NCI-H748 treated with DMSO at 0.1 percent for 48 hours (cell line): ENCODE measurements at places on chromosomes 11 and 22.
A peak's percentile ranks its signal among the peaks of the same experiment; 100 is the strongest.

DNA sequence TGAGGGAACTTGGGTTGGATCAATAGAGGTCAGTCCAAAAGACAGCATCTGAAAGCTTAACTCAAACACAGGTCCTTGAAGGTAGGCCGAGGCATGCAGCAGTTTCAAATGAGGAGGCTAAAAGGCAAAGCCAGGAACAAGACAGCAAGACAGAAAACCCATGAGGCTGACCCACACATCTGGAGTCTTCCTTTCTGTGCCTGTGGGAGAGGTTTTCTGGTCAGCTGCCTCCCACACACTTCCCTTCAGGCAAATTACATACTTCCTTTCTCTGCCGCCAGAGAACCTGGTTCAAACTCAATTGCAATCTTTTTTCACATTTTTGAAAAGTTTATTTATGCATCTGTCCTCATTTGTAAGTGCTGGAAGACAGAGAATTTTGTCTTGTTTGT is 29.8 kb upstream of the CRTAM start:
- DNase-seq, result no peak

- no peak for DNase-seq
These were observed 22.6 kb upstream of the MGAT3 start for GRCh38 chr22:39434243-39434653.

DNA sequence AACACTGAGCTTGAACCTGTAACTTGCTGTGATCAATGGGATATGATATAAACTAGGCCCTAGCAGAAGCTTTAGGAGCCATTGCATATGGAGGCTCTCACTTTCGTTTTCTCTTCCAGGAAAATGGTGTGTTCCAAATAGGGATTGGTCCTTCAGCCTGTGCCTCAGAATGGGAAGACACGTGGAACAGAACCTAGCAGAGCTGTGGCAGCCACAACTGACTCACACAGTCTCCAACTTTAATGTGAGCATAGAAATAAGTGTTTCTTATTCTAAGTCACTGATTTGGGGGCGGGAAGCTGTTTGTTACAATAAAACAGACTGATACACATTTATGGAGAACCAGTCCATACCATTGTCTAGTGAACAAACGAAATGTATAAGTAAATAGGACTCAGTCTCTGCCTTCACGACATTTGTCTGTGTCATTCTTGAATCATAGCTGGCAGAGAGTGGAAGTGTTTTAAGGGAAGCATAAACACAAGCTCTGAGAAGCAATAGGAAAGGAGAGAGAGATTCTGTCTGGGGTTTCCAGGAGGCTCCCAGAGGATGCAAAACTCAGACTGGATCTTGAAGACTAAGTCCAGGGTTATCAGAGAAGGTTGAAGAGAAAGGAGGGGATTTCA is 97.3 kb downstream of the GALNT18 start:
- no peak for DNase-seq

- no peak for DNase-seq
These were observed 112.8 kb upstream of the CADM1 start for GRCh38 chr11:115616971-115617370.

DNA sequence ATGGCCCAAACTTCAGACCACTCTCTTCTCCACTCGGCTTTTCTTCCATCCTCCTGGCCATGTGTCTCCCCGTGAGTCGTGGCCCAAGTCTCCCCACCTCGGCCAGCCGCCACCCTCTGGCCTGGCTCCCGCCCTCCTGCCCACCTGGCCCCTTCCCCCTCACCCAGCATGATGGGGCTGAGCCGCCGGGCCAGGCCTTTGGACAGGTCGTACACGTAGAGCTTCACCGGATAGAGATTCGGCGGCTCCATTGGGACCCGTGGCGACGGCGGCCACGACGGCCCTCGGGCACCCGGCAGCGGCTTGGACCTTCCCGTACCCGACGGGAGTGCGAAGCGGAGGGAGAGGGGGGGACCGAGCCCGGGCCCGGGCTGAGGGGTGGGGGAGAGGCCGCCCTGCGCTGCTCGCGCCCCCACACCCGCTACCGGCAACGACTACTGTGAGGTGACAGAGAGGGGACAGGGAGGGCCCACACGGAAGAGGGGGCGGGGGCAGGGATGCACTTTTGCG is at the start of gene DESI1:
Gene DESI1 (minus strand): TSS at position 455 of the 510 bp plus-strand sequence. CDS start 204 bp downstream, at position 251.
- peak; percentile 37 for DNase-seq

DNA sequence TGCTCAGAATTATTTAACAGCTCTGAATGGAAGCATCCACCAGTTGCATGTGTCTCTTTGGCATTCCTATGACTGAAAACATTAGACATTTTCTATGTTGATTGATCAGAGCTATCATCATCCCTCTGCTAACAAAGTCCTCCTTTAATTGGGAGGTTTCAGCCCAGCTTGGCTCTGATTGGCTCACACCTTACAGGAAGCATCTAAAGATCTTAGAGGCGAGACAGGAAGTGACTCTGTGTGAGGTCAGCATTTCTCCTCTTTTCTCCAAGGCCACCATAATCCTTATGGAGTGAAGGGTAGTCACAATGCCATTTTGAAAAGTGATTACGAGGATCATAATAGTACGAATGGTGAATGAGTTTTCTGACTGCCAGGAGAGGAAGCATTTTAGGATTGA is 260.8 kb downstream of the MIAT start:
- DNase-seq, result no peak

DNA sequence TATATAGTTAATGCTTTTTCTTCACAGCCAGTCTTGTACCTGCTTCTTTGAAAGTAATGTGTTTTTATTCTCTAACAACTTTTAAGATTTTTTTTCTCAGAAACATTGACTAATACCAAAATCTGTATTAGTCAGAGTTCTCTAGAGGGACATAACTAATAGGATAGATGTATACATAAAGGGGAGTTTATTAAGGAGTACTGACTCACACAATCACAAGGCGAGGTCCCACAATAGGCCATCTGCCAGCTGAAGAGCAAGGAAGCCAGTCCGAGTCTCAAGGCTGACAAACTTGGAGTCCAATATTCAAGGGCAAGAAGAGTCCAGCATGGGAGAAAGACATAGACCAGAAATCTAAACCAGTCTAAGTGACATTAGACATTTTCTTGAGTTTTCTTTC is 140.0 kb downstream of the RAB38 start:
- DNase-seq, result no peak

DNA sequence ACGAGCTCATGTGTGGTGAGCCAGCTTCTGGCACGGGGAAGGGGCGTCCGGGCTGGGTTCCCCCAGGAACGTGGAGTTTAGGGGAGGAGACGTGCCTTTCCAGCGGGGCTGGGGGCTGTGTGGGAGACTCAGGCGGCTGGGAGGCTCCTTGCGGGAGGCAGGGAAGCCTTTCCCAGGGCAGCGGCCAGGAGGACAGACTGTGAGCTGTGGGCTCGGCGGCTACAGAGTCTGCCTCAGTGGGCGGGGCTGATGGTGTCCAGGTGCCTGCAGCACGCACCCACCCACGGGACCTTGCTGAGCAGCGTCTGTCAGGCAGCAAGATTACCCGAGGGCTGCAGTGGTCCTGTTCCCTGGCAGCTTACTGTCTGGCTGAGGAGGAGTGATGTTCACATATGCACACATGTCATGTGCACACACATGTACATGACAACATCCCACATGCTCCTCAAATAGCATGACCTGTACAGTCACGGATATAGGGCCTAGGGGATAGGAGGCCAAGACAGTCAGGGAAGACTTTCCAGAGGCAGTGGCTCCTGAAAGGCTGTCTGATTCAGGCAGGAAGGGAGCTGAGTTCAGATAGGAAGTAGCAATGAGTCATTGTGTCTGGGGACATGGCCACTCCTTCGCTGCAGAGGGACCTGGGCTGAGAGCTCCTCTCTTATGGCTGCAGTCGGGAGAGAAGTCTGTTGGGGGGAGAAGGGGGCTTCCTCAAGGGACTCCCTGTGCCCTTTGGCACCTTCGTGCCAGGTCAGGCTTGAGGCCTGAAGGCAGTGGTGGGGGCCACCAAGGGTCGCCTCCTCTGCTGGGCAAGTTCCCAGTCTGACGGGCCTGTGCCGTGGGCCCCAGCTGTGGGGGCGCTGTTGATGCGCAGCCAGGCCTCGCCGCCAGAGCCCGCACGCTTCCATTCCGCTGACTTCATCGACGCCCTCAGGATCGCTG is 23.3 kb upstream of the PPP6R3 start:
- DNase-seq, result no peak

- no peak for DNase-seq
These were observed 25.7 kb downstream of the TMEM225 start for GRCh38 chr11:123859731-123860130.

DNA sequence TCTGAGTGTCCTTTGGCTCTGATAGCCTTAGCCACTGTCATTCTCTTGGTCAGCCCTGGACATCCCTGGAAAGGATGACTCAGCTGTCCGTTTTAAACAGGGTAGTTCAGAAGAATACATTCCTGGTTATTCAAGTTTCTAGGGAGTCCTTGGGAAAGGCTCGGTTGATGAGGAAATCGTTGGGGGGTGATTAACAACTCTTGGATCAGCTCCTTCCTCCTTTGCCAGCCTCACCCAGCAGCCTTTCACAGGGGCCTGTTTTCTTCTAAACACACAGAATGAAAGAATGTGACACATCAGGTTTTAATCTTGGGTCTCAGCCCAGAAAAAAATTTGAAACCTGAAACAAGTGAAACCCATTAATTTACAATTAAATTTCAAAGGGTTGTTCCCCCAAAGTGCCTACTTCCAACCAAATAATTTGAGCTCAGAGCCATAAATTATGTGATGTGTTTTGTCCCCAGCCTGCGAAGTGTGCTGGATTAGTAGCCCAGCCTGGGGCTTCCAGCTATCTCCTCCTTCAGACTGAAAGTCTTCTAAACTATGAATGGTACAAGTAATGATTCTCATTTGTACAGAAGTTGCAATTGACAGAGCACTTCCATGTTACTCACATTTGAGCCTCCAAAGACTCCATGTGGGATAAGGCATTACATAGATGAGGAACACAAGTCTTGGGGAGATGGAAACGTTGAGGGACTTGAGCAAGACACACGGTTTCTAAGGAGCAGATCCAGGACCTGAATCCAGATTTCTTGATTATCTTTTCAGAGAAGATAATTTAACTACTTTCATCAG is 19.3 kb upstream of the MRGPRX2 start:
- DNase-seq, result no peak

DNA sequence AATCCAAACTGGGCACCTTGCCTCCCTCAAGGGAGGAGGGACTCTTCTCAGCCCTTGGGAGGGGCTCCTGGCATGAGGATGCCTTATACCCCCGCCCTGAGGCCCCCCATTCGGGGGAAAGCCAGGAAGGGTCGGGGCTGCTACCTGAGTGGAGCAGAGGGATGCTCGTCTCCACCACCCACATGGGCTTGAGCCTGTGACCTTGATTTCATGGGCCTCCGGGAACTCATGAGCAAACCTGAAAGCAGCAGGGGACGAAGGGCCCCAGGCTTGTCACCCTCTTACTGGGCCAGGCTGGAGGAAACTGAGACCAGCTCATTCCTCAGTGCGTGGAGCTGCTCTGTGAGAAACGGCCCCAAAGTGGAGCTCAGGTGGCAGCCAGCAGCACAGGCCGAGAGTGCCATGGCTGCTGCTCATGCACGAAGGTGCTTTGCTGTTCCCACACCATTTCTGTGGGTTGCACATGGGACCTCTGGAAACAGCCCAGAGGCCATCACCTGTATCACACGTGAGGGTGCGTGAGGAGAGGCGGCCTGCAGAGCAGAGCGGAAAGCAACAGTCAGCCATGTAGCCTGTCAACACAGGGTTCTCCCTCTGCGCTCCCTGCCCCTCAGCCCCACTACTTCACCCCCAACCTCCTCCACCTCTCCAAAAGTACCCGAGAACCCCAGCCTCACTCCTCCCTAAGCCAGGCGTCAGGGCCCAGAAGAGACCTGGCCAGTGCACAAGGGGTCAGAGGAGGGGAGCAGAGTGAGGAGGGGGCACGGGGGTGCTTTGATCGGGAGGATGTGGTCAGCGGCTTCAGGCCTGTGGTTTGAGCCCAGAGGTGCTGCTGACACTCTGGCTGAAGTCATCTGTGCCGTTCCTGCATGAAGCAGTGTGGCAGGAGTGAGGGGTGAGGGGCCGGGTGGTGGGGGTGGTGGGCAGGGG is 14.1 kb upstream of the IL2RB start:
- DNase-seq, result no peak
